ENCODE measurements at places on chromosomes 2 and 18.

- peak; percentile 36 for DNase-seq
Measured at GRCh38 chr2:196101325-196101991, 32.8 kb upstream of the DNAH7 start.

GRCh38 chr2:11466307-11467128 is 557 bp upstream of the E2F6 start:
- DNase-seq, result no peak

DNA sequence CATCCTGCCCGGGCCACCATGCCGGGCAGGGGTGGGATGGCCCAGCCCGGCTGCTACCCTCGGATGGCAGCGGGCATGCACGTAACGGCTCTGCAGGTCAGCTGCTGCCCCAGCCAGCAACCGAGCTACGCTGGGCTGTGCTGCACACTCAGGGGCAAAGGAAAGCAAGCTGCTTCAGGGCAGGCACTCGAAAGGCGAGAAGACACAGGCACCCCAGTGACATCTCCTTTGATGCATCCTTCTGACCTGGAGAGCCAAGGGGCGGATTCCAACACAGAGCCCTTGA is 8.8 kb downstream of the HDAC4 start:
- no peak for DNase-seq

GRCh38 chr2:138115666-138116065 is 151.4 kb downstream of the HNMT start:
- DNase-seq, result no peak

DNA sequence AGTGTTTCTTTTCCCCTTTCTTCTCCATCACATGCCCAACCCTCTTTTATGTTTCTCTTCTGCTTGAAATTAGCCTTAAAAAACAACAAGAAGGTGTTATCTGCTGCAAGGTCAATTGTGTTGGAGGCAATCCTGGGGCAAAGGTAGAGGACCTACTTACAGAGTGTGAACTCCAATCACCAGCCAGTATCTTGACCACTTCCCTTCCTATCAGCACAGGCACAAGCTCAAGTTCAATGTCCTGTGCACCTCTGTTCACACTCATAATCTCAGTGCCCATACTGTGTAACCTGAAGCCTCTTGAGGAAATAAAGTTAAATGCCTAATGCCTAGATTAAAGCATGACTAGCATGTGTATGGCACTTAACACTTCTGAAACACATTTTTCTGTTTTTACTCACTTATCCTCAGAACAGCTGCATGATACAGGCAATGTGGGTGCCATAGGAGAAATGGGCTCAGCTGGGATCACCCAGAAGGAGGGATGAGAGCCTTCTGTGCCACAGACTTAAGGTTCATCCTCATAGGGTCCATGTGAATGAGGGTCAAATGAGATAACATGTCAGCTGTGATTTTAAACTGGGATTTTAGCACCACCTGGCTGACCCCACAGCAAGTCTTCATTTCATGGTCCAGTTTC is 701.5 kb downstream of the BCL11A start:
- no peak for DNase-seq

DNA sequence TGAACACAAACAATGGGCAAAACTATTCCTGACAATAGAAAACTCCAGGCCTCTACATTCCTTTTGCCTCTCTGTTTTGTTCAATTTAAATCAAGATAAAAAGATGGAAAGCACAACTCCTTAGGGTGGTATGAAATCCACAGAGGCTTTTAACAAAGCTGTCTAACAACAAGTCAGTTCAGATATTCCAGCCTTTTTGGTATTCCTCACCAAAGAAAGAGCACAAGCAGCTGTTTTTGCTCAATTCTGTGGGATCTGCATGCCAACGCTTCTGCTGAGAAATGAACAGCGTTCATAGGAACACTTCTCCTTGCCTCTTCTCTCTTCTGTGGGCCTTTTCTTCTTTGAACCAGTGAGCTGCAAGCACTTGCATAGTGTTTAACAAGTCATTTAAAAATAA is 411.6 kb upstream of the TCF4 start:
- DNase-seq, result no peak

DNA sequence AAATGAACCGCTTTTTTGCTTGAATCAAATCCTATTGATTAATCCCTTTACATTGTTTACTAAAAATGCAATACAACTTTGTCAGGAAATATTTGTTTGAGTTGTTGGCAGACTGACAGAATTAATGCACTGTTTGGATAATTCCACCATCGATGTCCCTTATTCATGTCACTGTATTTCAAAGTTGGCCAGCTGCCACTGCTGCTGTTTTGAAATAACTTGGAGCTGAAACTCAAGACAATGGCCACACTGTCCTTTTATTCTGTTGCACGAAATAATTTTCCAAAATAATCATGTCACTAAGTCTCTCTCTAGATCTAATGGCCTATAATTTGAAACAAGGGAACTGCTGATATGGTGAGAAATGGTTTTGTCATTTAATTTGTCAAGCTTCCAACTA is 55.2 kb upstream of the PAX3 start:
- DNase-seq, result no peak

- no peak for DNase-seq
Measured at GRCh38 chr2:71797035-71797810, 343.9 kb downstream of the DYSF start.

DNA sequence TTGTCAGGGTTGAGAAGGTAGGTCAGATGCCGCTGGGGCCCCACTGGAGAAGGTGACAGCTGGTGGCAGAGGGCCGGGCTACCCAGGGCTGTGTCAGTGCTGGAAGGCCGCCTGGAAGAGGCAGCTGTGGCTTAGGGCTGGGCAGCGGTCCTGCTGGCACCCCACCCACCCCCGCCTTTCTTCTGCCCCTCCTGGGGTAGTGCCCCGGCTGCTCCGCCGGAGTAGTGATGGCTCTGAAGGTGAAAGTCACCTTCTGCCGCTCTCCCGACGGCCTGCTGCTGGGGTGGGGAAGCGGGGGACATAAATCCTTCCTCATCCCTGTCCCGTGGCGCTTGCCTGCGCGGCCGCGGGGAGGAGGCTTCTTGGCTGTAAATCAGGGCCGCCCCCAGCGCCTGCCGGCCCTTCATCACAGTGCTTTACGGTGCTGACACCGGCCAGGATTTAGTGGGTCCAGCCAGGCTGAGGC is 332.2 kb downstream of the DYSF start:
- no peak for DNase-seq

- no peak for DNase-seq
Measured at GRCh38 chr2:59774821-59775433, 778.5 kb downstream of the BCL11A start.

GRCh38 chr18:7146067-7146466 is 28.5 kb upstream of the LAMA1 start:
- DNase-seq, result no peak

DNA sequence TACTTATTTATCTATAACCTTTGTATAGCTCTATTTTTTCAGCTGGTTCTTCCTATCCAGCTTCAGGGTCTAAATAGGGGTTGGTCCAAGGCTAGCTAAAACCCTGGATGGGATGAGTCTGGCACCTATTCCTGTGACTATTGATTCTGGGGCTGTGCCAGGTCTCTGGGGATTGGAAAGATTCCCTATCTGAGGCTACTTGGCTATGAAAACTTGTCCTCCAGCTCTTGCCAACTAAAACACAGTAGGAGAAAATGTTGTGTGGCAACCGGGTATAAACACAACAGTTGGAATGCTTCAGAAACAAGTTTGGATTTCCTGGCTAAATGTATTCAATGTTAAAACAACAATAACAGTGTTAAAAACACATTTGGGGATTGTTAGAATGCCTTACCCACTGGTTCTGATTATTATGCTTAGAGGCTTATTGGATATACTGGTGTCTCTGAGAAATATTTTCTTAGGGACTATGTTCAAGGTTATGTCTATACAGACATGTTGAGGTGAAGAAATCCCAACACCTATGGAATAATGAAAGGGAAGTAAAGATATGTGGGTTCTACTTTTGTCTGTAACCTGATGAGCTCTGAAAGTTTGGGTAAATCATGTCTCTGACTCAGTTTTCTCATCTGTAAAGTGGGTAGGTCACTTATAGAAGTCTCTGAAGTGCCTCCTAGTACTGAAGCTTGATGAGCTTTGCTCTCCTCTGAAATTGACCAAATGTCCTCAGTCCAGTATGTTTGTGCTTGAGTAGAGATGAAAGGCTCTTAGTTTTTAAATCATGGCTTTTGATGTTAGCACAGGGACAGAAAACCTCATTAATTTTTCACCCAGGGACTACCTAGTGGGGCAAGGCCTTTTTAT is 460.7 kb downstream of the MTX2 start:
- no peak for DNase-seq

- DNase-seq, result no peak
Measured at GRCh38 chr2:69237070-69237670, 149.9 kb downstream of the GFPT1 start.

- no peak for DNase-seq
Measured at GRCh38 chr2:108905176-108905575, 83.8 kb downstream of the EDAR start.

DNA sequence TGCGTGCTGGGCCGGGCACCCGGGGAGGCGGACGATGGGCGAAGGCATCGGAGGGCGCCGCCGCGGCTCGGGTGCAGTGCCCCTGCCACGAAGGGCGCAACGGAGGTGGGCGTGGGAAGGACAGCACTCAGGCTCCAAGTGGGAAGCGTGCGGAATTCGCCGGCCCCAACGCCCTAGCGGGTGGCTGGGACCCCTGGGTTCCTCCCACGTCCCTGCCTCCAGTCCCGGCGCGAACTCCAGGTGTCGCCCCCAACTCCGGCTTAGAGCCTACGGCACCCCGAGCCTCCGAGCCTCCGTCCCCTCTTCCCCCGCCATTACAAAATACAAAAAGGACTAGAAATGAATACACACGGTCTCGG is 1.3 kb downstream of the CYP27C1 start:
- no peak for DNase-seq

DNA sequence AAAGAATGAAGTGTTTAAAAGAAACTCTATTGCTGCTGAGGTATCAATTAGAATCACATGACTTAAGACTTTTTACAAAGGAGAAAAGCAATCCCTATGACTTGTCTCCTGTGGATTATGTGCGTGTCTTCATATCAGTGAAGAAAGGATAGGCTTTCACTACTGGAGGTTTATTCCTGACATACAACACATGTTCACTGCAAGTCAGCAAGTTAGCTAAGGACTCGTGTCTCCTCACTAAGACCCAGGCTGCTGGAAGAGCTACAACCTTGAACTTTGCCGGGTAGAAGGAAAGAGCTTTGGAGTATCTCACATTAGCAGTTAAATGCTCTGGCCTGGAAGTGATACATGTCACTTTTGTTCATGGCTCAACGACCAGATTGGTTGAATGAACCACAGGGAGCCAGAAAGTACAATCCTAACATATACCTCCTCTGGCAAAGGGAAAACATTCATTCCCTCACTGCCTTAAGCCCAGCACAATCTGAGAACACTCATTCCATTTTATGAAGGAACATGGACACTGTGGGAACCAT is 215.3 kb downstream of the RNF152 start:
- no peak for DNase-seq

DNA sequence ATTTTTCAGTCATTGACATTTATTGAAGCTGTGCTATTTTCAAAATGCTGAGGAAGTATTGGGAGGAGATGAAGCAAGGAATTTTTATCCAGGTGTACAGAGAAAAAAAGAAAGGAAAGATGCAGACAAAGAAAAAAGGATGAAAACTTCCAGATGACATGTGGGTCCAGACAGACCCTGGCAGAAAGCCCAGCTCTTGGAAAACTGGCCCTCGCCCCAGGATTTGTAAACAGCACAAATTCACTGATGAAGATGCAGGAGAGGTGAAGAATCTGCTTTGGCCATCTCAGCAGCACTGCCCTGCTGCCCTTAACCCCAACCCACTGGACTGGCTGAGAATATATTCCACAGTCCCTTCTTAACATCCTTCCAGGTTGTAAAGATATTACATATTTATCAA is 12.5 kb downstream of the TACR1 start:
- DNase-seq, result no peak

GRCh38 chr2:232741294-232741693 is 35.1 kb downstream of the KCNJ13 start:
- no peak for DNase-seq

DNA sequence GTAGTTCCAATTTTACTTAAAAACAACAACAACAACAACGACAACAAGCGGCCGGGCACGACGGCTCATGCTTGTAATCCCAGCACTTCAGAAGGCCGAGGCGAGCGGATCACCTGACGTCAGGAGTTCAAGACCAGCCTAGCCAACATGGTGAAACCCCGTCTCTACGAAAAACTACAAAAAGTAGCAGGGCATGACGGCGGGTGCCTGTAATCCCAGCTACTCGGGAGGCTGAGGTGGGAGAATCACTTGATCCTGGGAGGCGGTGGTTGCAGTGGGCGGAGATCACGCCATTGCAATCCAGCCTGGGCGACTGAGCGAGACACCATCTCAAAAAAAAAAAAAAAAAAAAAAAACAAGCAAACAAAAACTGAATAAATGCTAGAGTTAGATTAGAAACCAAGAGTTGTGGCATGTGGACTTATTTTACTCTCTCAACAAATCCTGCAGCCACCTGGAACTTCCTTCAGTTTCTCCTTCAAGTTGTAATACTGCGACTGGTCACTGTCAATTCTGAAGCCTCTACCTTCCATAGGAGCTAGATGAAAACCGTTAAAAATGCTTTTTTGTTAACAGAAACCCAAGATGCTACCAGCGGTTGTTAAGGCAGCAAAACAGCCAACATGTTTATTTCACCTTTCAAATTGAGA is 1.3 kb downstream of the ATP5F1A start:
- no peak for DNase-seq

All from stimulated activated CD4-positive, alpha-beta T cell treated with anti-CD3 and anti-CD28 coated beads, Interleukin-2, amount 100 ng/mL, for 24 hours (primary cell).